NCI-H1092 (cell line): ENCODE measurements at places on chromosomes 12 and 14.

DNA sequence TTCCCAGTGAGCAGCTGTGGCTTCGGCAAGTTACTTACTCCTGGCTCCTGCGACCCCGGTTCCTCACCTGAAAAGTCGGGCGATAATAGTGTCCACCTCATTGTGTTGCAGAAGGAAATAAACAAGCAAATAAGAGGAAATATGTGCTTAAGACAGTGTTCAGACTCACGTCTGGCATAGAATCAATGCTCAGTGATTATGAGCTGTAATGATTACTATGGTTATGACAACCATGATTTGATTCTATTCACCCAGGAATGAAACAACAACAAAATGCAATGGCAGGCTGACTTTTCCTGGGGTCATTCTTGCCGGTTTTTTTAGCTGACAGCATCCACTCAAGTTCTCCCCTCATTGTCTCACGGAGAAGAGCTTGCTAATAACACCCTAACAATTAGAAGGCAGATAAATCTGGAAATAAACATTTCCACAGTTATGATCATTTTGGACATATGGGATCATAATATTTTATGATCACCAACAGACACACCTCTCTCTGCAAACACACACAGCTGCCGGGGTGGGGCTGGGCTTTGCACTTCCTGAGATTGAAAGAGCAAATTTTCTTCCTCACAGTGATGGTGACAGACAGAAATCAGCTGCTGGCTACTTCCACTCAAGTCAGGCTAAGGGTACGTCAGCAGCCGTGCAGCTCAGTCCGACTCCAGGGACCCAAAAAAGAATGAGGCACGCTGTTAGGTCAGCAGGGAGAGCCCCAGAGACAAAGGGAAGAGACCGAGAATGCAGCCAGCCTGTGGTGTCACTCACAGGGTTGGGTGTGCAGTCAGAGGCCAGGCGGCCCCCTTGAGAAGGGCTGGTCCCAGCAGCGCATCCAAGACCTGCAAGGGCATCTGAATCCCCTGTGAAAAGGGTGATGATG is 158.0 kb downstream of the RIMBP2 start:
- DNase-seq: no peak

GRCh38 chr12:62375603-62376002 is 91.0 kb upstream of the MON2 start:
- DNase-seq: no peak

- DNase-seq: no peak
These were observed 175.0 kb downstream of the RAD51B start for GRCh38 chr14:67994531-67994930.

DNA sequence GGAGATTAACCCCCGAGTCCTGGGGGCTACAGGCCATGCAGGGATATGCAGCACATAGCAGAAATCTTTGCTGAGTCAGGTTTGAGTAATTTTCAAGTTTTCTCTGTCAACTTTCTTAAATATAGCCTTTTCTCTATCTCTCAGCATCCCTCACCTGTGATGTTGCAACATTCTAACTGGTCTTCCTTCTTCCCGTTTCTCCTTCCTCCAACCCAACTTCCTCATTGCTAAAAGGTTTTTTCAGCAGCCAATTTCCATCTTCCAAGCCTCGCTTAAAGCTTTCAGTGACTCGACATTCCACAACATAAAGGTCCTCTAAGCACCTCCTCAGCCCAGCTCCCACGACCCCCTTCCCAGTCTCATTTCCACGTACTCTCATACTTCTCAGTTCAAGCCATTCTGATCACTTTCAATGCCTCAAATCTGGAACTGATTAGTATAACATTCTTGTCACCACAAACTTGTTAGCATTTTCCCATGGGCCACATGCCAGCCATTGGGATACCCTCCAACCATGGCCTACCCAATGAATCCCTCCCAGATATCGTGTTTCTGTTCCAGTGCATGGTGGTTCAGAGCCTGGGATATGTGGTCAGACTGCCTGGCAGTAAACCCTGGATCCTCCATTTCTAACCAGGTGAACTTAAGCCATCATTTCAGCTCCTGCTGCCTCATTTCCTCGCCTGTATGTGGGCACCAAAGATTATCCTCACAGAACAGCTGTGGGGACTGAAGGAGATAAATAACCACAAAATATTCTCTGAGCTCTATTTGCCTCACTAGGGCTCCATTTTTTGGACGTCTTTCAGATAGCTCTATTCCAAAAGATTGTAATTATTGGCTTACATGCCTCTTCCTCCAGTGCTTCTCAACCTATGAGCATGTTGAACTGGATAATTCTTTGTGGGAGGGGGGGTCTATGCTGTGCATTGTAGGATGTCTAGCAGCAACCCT is 65.8 kb downstream of the KCNK10 start:
- DNase-seq: no peak

GRCh38 chr14:104321088-104321801 is 182.9 kb downstream of the KIF26A start:
- no peak for DNase-seq

- no peak for DNase-seq
These were observed 15.3 kb downstream of the DLK1 start for GRCh38 chr14:100741966-100742365.
